ENCODE measurements at places on chromosomes 3 and 15. TPM values are rescaled to one million over a fixed set of nuclear protein-coding genes. Genes with fewer than 3 reads are reported as not detected.
A peak's percentile ranks its signal among the peaks of the same experiment; 100 is the strongest.

DNA sequence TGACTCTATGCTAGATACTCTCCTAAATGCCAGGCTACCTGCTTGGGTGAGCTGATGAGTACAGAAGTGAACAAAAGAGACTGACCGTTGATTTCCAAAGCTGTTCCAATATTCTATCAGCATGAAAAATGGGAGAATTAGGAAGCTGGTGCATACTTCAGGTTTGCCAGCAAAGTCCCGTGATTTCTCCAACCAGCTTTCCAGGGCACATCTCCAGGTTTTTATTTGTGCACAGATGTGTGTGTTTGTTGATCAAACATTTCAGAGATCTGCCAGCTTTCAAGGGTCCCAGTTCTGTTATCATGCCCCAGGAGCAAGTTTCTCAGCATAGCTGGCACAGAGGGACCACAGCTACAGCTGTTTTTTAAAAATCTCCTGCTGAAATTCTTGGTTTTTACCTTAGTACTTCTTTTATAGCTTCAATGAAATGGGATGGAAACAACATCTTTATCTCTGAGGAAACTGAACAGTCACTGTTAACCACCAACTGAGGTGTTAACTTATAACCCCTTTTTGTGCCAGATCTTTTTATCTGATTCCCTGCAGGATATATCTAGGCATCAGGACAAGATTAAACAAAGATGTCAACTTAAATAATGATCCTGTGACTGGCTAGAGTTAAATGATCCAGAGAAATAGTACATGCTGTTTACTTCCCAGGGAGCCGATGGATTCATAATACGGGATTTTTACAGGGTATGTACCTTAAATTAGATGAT is 380.8 kb downstream of the GRM7 start:
- DNase-seq: no peak

DNA sequence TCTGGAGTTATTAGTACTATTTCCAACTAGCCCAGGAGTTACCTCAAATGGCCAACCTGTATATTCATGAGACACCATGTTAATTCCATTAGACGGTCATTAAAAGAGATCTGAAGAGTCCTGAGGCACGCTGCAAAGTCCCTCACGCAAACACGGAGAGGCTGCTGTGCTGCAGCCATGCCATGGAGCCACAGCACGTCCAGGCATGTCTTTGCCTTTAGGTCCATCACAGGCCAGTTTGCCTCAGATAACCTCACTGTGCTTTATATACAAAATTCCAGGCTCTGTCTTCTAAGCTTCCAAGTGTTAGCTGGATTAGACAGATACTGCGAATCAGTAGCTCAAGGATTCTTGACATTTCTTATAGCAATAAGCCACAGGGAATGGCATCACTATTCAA is 9.8 kb upstream of the PLAAT1 start:
- no peak for DNase-seq

DNA sequence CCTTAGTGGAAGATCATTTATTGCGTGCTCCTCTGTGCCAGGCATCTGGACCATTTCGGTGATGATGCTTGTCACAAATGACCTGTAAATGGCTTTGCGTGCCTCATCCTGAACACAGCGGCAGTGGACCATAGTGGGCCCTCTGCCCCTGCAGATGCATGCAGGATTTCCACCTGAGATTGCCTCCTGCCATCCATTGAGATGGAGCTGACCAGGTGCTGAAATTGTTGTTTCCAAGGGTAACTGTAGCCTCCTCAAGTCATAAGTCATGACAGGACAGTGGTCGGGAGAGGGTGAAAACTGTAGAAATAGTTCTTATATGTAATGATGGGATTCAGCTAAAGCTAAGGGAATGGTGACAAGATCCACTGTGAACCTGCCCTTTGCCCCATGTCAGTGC is 35.5 kb downstream of the CLSTN2 start:
- DNase-seq: no peak

- no peak for DNase-seq
These were observed 152.9 kb downstream of the MECOM start for GRCh38 chr3:169510693-169511010.

DNA sequence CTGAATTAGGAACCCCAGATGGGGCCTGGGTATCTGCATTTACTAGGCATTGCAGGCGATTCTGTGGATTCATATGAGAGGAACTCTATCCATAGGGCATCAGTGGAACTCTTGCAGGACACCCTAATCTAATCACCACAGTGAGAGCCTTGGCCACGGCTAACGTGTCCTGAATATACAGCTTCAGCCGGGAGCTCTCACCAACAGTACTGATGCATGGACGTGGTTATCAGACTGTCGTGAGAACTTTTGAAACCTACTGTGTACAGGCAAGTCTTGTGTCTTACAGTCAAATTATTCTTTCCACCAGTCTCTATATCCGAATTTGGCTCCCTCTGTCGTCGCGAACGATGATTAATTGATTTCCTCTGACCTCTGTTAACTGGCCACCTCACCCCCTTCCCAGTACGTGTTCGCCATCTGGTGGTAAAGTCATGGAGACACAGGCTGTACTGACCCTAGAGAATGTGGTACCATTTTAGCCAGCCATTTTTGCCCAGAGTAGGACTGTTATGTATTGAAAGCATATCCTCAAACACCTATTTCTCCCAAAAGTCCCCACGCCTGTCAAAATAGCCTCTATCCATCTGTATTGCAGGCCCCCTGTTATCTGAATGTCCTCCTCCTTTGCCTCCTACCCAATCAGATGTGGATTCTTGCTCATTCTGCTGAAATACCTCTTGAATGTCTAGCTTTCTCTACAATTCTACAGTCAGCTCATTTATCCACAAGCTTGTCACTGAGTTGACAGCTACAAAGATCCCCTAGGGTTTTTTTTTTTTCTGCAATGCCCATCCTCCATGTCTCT is 39.7 kb downstream of the GLDN start:
- DNase-seq: peak; percentile 57

- peak; percentile 67 for DNase-seq
These were observed 4.9 kb upstream of the TMEM212 start for GRCh38 chr3:171838218-171838720.

GRCh38 chr3:129602309-129602708 is 4.2 kb downstream of the PLXND1 start:
- no peak for DNase-seq

DNA sequence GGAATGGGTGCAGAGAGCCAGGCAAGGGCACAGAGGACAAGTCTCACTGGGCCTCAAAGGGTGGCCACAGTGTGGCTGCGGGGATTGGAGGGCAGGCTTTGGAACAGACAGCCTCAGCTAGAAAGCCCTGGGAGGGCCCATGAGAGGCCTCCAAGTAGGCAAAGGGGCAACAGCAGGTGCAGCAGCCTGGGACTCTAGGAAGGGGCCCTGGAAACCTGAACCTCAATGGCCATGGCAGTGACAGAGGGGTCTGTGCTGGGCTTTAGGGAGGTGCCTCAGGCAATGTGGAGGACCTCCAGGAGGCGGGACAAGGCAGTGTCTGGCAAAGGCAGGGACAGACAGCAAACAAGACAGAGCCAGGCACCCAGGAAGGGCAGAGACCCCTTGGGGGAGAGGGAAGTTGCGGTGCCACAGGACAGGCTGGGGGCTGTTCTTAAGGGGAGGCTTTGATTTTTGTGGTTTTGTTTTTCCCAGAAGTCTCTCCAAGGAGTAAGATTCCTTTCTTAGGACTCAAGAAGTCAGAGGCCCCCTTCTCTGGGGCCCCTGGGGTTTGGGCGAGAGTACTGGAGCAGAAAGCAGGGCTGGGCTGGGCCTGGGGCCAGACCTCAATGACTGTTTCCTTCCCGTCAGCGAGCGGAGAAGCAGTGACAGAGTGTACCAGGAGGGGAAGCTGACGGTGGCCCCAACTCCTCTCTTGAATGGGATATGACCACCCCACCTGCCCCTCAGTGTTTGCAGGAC is 9.7 kb downstream of the STOML1 start:
- peak; percentile 87 for DNase-seq

DNA sequence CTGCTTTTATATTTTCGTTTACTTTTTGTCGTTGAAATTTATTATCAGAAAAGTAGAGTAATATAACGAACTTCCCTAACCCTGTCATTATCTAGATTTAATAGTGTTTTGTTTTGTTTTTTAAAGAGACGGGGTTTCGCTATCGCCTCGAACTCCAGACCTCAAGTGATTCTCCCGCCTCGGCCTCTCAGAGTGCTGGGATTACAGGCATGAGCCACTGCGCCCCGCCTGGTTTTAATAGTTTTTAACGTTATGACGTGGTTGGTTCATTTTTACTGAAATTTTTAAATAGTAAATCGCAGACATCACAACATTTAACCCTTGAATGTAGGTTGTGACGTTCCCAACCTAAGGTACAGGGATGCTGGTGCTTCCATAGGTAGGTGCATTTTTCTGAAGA is 1.0 kb downstream of the NGRN start:
- DNase-seq: no peak

GRCh38 chr3:179608931-179609720 is 4.5 kb downstream of the NDUFB5 start:
- DNase-seq: no peak

GRCh38 chr3:47083786-47084185 is 80.1 kb downstream of the SETD2 start:
- DNase-seq: no peak

DNA sequence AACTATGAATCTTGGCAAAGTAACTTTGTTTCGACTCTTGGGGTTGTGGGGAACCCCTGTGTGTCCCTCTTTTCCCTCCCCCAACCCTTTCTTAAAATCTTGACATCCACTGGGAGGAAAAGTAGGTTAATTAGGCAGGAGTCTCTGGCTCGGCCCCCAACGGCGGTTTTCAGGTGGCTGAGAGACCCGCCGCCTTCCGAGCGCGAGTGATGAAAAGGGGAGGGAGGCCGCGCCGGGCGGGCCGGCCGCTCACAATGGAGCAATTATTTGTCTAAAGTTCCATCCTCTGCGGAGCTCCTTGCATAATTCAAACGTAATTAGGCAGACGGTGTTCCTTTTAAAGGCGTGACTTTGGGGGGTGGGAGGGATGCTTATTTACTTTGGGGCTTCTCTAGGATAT is 51.7 kb downstream of the ZIC4 start:
- DNase-seq: no peak

DNA sequence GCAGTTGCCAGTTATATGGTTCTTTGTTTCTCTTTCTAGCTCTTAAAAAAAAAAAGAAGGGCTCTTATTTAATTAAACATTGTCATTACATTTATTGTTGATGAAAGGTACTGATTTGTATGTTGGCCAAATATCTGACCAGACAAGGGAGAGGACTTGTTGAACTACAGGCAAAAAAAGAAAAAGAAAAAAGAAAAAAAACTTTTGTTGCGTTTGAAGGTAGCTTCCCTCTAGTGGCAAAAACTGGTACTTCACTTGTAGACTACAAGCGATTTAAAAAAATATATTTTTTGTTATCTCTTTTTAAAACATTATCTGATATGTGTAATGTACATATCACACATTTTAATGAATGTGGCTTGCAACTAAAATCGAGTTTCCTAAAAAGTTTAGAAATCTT is 280.6 kb downstream of the ROBO2 start:
- no peak for DNase-seq

GRCh38 chr15:67193223-67193990 is 61.1 kb downstream of the AAGAB start:
- DNase-seq: no peak

DNA sequence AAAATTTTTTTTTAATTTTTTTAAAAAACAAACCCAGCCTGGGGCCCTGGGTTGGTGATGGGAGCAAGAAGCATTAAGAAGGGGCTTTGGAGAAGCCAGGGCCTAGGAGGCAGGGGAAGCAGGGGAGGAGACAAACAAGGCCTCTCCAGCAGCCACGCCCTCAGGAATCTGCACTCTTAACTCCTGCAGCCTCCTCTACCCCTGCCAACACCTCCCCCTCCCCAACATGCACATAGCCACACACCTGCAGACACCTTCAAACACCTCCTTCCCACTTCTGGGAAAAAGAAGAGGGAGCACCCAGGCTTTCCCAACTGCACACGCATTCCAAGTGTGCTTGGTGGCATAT is 2.7 kb upstream of the DCAF1 start:
- DNase-seq: no peak

- DNase-seq: no peak
These were observed 258.1 kb upstream of the ROPN1 start for GRCh38 chr3:124250053-124250452.

GRCh38 chr3:171458071-171458863 is 1.9 kb downstream of the TNIK start:
- no peak for DNase-seq

RSRC1 gene
- 20.4 TPM for total RNA-seq

FRMD4B gene
- total RNA-seq: 11.4 TPM

OR5K2 gene
- not detected for total RNA-seq

RFC4 gene
- 6.7 TPM for total RNA-seq

TMEM89 gene
- not detected for total RNA-seq

DPPA2 gene
- total RNA-seq: not detected

WDR53 gene
- total RNA-seq: 4.2 TPM

DAPK2 gene
- 45.1 TPM for total RNA-seq
